Neural crest cell (in vitro differentiated cells): ENCODE measurements at places on chromosomes 1 and 21. TPM values are rescaled to one million over a fixed set of nuclear protein-coding genes. Genes with fewer than 3 reads are reported as not detected.
A peak's percentile ranks its signal among the peaks of the same experiment; 100 is the strongest.

Gene HSD3B2
- total RNA-seq, result not detected in 2 replicates

Gene HOOK1
- 2.1 TPM in 2 replicates for total RNA-seq

Gene ZDHHC18
- total RNA-seq, result 41.7 and 44.3 TPM in 2 replicates

Gene RGS7
- total RNA-seq, result 0.39 and 0.65 TPM in 2 replicates

Gene CATSPERE
- 0.44 and 0.73 TPM in 2 replicates for total RNA-seq

Gene SLAMF7
- not detected in 2 replicates for total RNA-seq

Gene GPR52
- 0.27 and 0.75 TPM in 2 replicates for total RNA-seq

Gene CFHR1
- 0.56 TPM in 1 of 2 replicates, not detected in the other for total RNA-seq

Gene TNFAIP8L2
- not detected in 2 replicates for total RNA-seq

Gene SLC6A17
- 0.14 TPM in 1 of 2 replicates, not detected in the other for total RNA-seq

GRCh38 chr1:89206373-89206772 is 7.6 kb upstream of the GBP4 start:
- no peaks in the 10 kb centered on the region for H3K4me1 ChIP-seq
- peaks cover 4% of the 10 kb centered on the region for H3K27me3 ChIP-seq
- no peak overlapping the region for H3K4me3 ChIP-seq
- H3K27ac ChIP-seq, result no peak overlapping the region
- H3K36me3 ChIP-seq, result peaks cover 9% of the 10 kb centered on the region

DNA sequence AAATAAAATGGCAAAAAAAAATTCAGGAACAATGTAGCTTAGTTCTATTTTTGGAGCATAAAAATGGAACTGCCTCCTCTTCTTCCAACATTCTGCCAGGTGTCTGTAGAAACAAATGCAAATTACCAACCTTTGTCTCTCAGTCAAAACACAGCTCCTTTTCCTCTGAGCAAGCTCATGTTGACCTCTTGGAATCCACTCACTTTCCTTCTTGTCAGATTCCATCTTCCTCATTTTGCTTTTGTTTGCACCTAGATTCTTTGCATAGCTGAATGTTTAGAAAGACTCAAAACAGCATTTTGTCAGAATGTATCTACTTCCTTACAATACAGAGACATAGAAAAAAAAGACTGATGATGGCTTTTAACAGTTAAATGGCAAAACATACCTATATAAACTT is 178.2 kb downstream of the ADGRL2 start:
- H3K27me3 ChIP-seq, result no peaks in the 10 kb centered on the region
- H3K4me3 ChIP-seq, result no peak overlapping the region
- H3K27ac ChIP-seq, result no peak overlapping the region
- DNase-seq, result no peak

DNA sequence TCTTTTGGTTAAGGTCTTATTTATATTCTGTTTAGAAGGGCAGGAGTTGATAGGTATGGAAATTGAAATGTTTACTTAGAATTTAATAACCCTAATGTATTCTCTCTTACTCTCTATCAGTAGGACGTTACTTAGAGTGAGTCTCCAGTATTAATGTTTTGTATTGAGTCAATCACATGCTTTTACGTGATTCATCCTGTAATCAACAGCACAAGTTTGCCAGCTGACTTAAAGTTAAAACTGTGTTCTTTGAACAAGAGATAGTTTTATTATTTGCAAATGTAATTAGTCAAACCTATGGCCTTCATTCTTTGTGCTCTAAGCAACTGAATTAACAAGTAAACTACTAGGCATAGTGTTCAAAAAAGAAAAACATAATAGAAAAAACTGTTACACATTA is 57.3 kb downstream of the PKN2 start:
- no peak for DNase-seq
- no peak overlapping the region for H3K27ac ChIP-seq
- peaks cover 23% of the 10 kb centered on the region for H3K36me3 ChIP-seq
- peaks cover 11% of the 10 kb centered on the region for H3K4me1 ChIP-seq

- DNase-seq, result no peak
- no peaks in the 10 kb centered on the region for H3K27me3 ChIP-seq
- no peak overlapping the region for H3K4me3 ChIP-seq
- H3K4me1 ChIP-seq, result no peaks in the 10 kb centered on the region
Observed at GRCh38 chr1:162626094-162626493, 6.2 kb upstream of the DDR2 start.

- no peaks in the 10 kb centered on the region for H3K36me3 ChIP-seq
- peak overlapping the region; percentile 49 for H3K4me3 ChIP-seq
Observed at GRCh38 chr1:78044796-78045562, 787 bp upstream of the GIPC2 start.

- no peak overlapping the region for H3K4me3 ChIP-seq
- no peaks in the 10 kb centered on the region for H3K36me3 ChIP-seq
- no peaks in the 10 kb centered on the region for H3K4me1 ChIP-seq
- DNase-seq, result no peak
- H3K27ac ChIP-seq, result no peak overlapping the region
- no peaks in the 10 kb centered on the region for H3K27me3 ChIP-seq
Observed at GRCh38 chr1:177848577-177848976, 121.3 kb downstream of the SEC16B start.

DNA sequence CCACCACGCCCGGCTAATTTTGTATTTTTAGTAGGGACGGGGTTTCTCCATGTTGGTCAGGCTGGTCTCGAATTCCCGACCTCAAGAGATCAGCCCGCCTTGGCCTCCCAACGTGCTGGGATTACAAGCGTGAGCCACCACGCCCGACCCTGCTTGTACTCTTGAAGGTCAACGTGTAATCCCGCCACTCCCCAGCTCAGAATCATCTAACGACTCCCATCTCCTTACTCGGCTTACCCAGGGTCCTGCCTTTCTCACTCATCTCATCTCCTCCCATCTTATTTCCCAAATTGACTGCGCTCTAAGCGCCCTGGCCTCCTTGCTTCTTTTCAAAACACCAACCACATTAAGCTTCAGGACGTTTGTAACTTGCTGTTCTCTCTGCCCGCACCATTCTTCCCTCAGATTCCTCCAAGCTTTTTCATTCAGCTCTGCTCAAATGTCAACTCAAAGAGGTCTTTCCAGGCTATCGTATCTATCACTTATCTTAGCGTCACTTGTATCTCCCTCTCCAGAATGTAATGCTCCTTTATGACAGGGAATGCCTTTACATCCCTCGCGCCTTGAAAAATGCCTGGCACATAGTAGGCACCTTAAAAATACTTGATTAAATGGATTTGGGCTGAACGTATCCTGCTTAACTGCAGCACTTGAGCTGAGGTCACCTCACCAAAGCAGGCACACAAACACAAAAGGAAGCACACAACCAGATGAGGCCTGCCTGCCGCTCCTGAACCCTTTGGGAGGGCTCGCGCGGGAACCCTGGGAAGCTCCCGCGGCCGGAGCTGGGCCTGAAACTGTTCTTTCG is 1.4 kb upstream of the USP1 start:
- H3K36me3 ChIP-seq, result no peaks in the 10 kb centered on the region
- peak overlapping the region; percentile 100 for H3K27ac ChIP-seq
- H3K4me3 ChIP-seq, result peak overlapping the region; percentile 99
- peaks cover 3% of the 10 kb centered on the region for H3K27me3 ChIP-seq
- H3K4me1 ChIP-seq, result peaks cover 37% of the 10 kb centered on the region
- DNase-seq, result no peak

GRCh38 chr1:196193896-196194559 is 414.2 kb downstream of the KCNT2 start:
- no peak overlapping the region for H3K27ac ChIP-seq
- no peak for DNase-seq
- H3K4me1 ChIP-seq, result no peaks in the 10 kb centered on the region
- H3K36me3 ChIP-seq, result peaks cover 12% of the 10 kb centered on the region

DNA sequence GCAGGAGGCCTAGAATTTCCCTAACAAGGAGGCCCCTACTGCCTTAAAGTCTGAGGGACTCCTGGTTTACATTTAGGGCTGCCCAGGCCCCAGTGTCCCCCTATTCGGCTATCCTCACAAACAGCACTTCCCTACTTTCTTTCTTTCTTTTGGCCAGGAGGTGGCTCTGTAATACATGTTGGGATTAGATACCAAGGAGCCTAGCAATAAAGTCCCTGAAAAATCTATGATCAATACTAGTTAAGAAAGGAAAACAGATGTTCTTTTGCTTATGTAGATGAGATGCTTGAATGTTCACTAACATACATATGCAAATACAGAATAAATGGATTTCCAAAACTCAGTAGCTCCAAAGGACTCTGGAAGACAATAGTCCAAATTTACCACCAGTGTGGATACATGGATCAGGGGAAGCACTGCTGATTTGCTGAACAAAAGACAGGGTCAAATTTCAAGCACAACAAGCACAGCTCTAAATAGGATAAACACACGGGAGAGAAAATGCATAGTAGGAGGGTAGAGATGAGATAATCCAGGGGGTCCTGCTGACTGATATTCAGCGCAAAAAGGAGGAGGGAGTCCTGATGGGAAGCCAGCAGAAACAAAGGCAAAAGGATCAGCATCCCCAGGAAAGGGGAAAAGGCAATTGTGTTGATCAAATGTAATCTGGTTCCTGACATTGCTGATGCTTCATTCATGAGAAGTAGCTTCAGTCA is 240.0 kb downstream of the NUF2 start:
- no peaks in the 10 kb centered on the region for H3K36me3 ChIP-seq
- H3K27me3 ChIP-seq, result no peaks in the 10 kb centered on the region
- no peak for DNase-seq
- no peak overlapping the region for H3K4me3 ChIP-seq
- peaks cover 20% of the 10 kb centered on the region for H3K4me1 ChIP-seq

- H3K27me3 ChIP-seq, result no peaks in the 10 kb centered on the region
- DNase-seq, result no peak
- no peaks in the 10 kb centered on the region for H3K4me1 ChIP-seq
- no peak overlapping the region for H3K27ac ChIP-seq
- H3K36me3 ChIP-seq, result no peaks in the 10 kb centered on the region
- no peak overlapping the region for H3K4me3 ChIP-seq
Observed at GRCh38 chr21:15616864-15617574, 112.8 kb upstream of the USP25 start.

DNA sequence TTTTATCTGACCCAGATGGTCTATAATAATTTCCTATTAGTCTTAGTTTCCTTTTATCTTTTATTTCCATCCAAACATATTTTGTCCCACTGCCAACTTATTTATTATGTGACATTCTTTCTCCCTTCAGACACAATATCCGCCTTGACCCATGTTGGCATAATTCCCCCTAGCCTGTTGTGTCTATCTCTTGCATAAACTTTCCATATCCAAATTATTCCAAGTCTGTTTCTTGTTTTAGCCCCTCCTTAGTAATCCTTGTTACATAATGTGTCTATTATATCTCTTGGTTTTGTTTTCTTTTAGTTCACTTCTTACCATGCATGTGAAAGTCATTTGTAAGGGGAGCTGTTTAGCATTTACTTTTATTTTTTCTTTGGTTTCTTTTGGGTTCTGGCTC is 81.6 kb upstream of the CACHD1 start:
- H3K4me3 ChIP-seq, result no peak overlapping the region
- peaks cover 6% of the 10 kb centered on the region for H3K36me3 ChIP-seq
- H3K4me1 ChIP-seq, result peaks cover 8% of the 10 kb centered on the region
- no peaks in the 10 kb centered on the region for H3K27me3 ChIP-seq
- DNase-seq, result no peak
- H3K27ac ChIP-seq, result no peak overlapping the region

DNA sequence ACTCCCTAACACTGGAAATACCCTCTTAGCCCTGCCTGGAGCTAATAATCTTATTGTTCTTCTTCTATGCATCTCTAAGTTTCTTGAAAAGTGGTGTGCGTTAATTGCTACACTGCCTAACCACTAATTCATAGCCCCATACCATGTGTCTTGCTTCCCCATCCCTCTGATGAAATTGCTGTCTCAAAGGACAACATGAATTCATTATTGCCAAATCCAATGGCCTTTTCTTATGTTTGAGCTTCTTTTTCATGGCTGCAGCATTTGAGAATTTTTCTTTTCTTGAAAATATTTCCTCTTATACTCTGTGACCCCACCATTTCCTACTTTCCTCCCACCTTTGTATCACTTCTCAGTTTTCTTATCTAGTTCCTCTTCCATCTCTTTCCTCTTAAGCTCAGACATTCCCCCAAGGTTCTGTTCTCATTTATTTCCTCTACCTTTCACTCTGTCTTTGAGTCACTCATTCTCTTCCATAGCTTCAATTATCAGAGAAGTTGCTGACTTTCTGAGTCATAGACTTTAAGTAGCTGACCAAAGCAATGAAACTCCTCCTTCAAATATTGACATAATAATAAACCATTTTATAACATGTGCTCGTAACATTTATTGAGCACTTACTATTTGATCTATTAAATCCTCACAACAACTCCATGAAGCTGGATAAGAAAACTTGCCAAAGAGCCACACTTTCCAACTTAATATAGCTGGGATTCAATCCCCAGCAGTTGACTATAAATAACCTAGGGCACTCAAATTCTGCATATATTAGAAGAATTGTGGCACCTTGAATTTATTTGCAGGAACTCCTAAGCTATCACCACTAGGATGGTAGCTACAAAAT is 35.5 kb upstream of the ATP6V1G3 start:
- DNase-seq, result no peak
- H3K27me3 ChIP-seq, result no peaks in the 10 kb centered on the region
- no peak overlapping the region for H3K4me3 ChIP-seq
- H3K36me3 ChIP-seq, result peaks cover under 1% of the 10 kb centered on the region

DNA sequence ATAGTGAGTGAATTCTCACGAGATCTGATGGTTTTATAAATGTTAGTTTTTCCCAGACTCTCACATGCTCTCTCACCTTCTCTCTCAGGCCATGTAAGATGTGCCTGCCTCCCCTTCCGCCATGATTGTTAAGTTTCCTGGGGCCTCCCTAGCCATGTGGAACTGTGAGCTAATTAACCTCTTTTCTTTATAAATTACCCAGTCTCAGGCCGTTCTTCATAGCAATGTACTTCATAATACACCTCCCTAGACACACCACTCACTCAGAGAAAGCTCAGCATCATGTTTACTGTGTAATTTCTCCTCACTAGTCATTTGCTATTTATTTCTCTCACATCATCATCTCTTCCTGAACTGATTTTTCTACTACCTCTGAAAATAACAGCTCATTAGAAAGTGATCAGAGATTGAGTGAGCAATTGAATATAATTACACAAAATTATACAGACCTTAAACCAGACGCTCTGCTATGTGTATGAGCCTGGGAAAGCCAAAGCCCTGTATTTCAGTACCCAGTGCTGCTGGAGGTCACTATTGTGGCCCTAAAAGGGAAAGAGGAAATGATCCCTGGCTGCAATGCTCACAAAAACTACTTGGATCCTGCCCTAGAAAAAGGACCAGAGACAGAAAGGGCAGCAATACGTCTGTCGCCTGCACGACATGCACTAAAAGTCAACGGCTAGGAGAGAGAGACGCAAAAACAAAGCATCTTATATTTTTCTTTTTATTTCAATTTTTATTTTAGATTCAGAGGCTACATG is 284.5 kb downstream of the DSCAM start:
- peaks cover 9% of the 10 kb centered on the region for H3K4me1 ChIP-seq
- H3K27ac ChIP-seq, result no peak overlapping the region
- no peaks in the 10 kb centered on the region for H3K27me3 ChIP-seq
- H3K36me3 ChIP-seq, result no peaks in the 10 kb centered on the region
- no peak for DNase-seq

DNA sequence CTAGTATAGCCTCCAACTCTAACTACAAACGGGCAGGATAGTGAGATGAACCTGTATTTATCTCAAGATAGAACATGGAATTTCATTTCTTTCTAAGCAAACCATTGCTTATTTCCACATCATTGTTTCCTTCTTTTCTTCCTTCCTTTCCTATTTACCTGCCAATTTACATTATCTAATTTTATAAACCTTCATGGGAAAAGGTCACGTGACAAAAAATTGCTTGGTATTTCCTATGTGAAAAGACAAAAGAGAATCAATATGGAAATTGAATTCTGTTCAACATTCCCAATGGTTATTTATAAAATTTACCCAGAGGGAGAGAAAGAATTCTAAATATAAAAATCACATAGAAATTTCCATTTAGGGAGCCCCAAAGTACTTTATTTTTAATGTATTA is 22.4 kb upstream of the RBM15 start:
- no peaks in the 10 kb centered on the region for H3K4me1 ChIP-seq
- no peak for DNase-seq
- no peak overlapping the region for H3K4me3 ChIP-seq
- H3K27ac ChIP-seq, result no peak overlapping the region
